ENCODE measurements at places on chromosomes 3 and 15. TPM values are rescaled to one million over a fixed set of nuclear protein-coding genes. Genes with fewer than 3 reads are reported as not detected.

Gene ALG1L2
- not detected for total RNA-seq

DNA sequence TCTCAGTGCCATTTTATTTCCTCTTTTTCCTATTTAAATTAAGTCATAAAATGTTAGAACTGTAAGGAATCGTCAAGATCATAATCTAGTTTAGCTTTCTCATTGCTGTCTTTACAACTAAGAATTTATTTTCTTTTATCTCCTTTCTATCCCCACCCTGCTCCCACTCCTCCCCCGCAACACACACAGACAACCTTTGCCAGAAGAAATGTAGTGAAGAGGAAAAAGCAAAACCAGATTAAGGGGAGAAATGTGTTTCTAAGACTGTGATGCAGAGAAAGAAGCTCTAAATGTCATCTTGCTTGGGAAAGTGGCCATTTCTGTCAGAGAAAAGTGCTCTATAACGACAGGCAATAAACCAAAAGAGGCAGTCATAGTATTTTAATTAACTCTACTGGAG lies 78.3 kb upstream of the MLF1 start:
- no peaks in the 10 kb centered on the region for H3K4me1 ChIP-seq
- no peak for DNase-seq
- H3K4me3 ChIP-seq: no peak overlapping the region
- H3K27me3 ChIP-seq: no peaks in the 10 kb centered on the region

- H3K36me3 ChIP-seq: no peaks in the 10 kb centered on the region
- peak; percentile 86 for DNase-seq
- peak overlapping the region; percentile 17 for H3K27ac ChIP-seq
These were observed 72.2 kb downstream of the SMAD6 start for GRCh38 chr15:66774001-66774814.

DNA sequence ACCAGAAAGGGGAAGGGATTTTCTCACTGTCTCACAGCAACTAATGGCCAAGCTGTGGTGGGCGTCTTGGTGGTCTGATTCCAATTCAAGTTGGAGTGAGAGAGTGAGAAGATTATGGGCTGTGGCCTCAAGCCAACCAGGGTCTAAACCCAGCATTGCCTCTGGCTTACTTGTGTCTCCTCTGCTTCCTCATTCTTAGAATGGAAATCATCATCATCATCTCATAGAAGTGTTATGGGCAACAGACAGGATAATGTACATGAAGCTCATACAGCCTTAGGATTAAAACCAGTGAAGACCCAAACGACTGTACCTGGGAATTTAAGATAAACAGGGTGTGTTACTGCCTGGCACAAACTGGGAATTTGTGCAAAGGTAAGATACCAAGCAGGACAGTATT lies 29.1 kb upstream of the IREB2 start:
- DNase-seq: no peak
- H3K4me1 ChIP-seq: no peaks in the 10 kb centered on the region
- no peaks in the 10 kb centered on the region for H3K27me3 ChIP-seq

DNA sequence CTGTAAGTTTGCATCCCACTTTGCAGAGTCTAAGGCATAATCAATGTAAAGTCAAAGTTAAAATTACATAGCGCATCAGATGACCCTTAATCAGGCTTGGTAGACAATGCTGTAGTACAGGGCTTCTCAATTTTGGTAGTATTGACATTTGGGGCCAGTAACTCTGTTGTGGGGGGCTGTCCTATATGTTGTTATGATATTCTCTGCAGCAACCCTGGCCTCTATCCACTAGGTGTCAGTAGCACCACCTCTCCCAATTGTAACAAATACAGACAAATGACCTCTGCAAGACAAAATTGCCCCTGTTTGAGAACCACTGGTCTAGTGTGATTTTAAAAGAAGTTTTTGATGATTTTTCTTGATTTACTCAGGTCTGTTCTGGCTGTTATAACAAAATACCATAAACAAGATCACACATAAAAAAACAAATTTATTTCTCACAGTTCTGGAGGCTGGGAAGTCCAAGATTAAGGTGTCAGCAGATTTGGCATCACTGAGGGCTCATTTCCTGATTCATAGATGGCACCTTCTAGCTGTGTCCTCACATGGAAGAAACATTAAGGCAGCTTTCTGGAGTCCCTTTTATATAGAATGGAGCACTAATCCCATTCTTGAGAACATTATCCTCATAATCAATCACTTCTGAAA lies 37.6 kb upstream of the SLC9A9 start:
- H3K4me1 ChIP-seq: no peaks in the 10 kb centered on the region
- peak; percentile 43 for DNase-seq
- no peaks in the 10 kb centered on the region for H3K36me3 ChIP-seq
- H3K27me3 ChIP-seq: no peaks in the 10 kb centered on the region
- no peak overlapping the region for H3K4me3 ChIP-seq

Gene IL1RAP
- 3.2 TPM for total RNA-seq

Gene LRTM1
- not detected for total RNA-seq

- H3K4me3 ChIP-seq: no peak overlapping the region
- no peaks in the 10 kb centered on the region for H3K27me3 ChIP-seq
- H3K27ac ChIP-seq: no peak overlapping the region
- H3K36me3 ChIP-seq: no peaks in the 10 kb centered on the region
- no peak for DNase-seq
These were observed 80.4 kb downstream of the IGF1R start for GRCh38 chr15:98728811-98729160.

DNA sequence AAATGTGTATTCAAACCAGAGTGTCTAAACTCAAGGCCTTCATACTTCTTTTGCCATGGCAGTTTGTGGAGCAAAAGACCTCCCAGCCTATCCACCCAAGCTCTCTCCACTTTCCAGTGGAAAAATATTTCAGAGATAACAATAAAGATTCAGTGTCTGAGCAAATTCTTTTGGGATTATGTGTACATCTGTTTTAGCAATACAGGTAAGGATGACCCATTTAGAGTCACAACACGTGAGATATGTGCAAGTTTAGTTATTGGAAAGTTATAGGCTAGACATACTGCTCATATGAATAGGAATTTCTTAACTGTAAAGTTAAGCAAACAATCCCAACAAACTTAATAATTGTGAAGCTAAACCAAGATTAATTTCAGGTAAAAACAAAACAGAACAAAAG lies 174.5 kb upstream of the LRIG1 start:
- no peak overlapping the region for H3K27ac ChIP-seq
- H3K4me3 ChIP-seq: no peak overlapping the region
- DNase-seq: no peak
- H3K36me3 ChIP-seq: no peaks in the 10 kb centered on the region

- no peak overlapping the region for H3K27ac ChIP-seq
- no peaks in the 10 kb centered on the region for H3K36me3 ChIP-seq
- H3K4me1 ChIP-seq: no peaks in the 10 kb centered on the region
- DNase-seq: no peak
These were observed 242.4 kb downstream of the RYR3 start for GRCh38 chr15:33553157-33553556.

- H3K36me3 ChIP-seq: no peaks in the 10 kb centered on the region
- H3K27me3 ChIP-seq: no peaks in the 10 kb centered on the region
- no peak for DNase-seq
These were observed 69.1 kb upstream of the CACNA2D3 start for GRCh38 chr3:54053211-54053610.

DNA sequence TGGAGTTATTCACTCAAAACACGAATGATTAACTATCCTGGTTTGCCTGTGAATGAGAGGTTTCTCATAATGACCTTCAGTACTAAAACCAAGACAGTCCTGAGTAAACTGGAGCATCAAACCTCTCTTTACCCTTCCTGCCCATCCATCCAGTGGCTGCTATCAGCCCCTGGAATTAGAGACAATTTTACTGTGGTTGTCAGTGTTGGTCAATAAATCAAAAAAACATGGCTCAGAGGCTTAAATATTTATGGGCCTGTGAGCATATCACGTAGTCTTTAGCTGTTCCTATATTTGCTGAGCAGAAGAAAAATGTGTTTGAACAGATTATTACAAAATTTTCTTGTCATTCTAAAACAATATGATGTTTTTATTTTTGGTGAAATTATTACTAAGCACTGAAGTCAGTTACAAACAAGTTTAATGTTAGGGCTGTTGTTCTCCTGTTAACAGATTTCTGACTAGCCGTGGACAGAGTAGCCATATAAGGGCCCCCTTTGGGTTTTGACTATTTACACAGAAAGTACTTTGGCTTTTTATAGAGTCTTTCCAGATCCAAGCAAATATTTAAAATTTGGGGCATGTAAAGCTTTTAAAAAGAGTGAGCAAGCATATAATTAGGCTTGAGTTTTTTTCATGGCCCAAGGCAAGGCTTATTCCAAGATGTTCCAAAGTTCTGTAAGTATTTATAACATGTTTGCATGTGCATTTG lies 580.9 kb downstream of the DIPK2A start:
- no peak for DNase-seq
- H3K4me1 ChIP-seq: no peaks in the 10 kb centered on the region
- H3K4me3 ChIP-seq: no peak overlapping the region

DNA sequence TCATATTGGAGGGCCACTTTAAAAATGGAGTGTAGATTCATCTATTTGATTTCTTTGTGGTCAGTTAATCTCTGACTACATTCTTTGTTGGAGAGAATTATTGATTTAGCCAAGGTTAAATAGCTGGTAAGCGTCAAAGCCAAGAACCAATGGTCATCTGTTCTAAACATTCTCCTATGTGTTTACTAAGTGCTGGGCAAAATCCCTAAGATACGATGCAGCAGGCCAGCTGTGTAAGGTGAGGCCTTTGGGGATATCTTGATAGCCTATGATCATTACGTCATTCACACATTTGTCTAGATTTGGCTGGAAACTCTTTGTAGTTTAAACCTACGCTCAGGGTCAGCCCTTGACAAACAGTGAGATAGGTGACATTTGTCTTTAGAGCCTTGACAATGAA lies 236.2 kb downstream of the NR1D2 start:
- H3K4me3 ChIP-seq: no peak overlapping the region
- no peaks in the 10 kb centered on the region for H3K27me3 ChIP-seq
- no peak overlapping the region for H3K27ac ChIP-seq
- no peaks in the 10 kb centered on the region for H3K36me3 ChIP-seq
- no peak for DNase-seq
- no peaks in the 10 kb centered on the region for H3K4me1 ChIP-seq

GRCh38 chr3:152396867-152397266 lies 128.1 kb downstream of the MBNL1 start:
- H3K27me3 ChIP-seq: no peaks in the 10 kb centered on the region
- H3K27ac ChIP-seq: no peak overlapping the region
- H3K36me3 ChIP-seq: no peaks in the 10 kb centered on the region

- no peak for DNase-seq
- H3K27me3 ChIP-seq: no peaks in the 10 kb centered on the region
- H3K4me1 ChIP-seq: peaks cover 12% of the 10 kb centered on the region
- no peaks in the 10 kb centered on the region for H3K36me3 ChIP-seq
- peak overlapping the region; percentile 94 for H3K4me3 ChIP-seq
These were observed 2.8 kb downstream of the TOP2B start for GRCh38 chr3:25661694-25662437.

Gene CPN2
- total RNA-seq: 1.4 TPM

Gene ADPRH
- 7.9 TPM for total RNA-seq

DNA sequence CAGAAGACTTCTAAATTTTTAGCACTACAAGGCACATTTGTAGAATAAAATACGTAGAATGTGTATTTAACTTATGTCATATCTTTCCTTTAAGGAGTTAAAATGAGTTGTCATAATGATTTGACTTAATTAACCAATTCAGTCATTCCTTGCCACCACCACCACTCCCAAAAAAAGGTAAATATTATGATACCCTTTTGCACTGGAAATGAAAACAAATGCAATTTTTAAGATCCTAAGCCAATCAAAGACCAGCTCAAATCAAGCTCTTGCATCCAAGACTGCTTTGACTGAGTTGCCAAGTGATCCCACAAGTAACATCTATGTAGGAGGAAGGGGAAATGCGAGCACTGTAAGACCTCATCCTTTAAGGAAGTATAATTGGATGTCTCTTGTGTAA lies 426.6 kb upstream of the ATP11B start:
- H3K36me3 ChIP-seq: no peaks in the 10 kb centered on the region
- H3K4me3 ChIP-seq: no peak overlapping the region
- no peak for DNase-seq

Gene ARRDC4
- total RNA-seq: 54.2 TPM

DNA sequence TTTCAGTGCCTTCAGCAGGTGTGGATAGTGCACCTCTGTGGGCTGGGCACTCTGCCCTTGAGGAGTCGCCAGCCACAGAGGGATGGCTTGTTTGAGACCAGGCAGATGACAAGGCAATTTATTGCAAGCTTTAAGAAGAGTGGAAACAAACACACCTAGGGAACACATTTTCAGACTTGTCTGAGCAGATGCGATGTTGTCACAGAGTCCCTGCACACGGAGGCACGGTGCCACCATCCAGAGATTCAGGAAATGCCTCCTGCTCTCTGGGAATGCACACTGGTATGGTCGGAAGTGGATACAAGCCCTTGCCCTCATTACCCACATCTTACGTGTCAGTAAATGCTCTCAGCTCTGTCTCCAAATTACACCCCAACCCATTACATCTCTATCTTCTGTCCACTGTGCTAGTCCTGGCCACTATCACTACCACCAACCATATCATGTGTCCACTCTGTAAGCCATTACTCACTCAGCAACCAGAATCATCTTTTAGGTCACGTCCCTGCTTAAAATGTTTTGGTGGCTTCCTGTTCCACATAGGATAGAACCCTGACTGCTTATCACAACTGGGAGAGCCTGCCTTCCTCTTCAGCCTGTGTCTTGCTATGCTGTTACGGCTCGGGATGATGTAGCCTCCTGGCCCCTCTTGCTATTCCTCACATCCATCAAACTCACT lies 196.9 kb downstream of the SLCO3A1 start:
- DNase-seq: no peak
- no peaks in the 10 kb centered on the region for H3K4me1 ChIP-seq
- no peak overlapping the region for H3K4me3 ChIP-seq
- H3K36me3 ChIP-seq: no peaks in the 10 kb centered on the region

DNA sequence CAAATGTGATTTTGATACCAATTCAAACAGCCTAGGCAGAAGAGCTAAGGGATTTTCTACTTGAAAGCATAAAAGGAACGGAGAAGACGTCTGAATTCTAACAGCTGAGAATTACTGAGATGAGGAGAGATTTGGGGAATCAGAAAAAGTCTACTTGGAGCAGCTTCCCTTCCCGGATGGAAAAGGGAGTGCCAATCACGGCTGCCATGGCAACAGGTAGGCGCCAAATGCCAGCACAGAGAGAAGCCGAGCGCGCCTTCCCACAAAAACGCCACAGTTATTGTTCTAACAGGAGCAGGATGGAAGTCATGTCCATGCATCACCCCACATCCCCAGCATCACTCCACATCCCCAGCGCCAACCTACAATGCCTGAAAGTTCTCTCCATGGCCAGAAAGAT lies 63.5 kb upstream of the PRR20G start:
- no peak for DNase-seq
- no peak overlapping the region for H3K4me3 ChIP-seq
- H3K27ac ChIP-seq: no peak overlapping the region
- H3K4me1 ChIP-seq: no peaks in the 10 kb centered on the region
- no peaks in the 10 kb centered on the region for H3K27me3 ChIP-seq

- no peak for DNase-seq
- no peaks in the 10 kb centered on the region for H3K27me3 ChIP-seq
- no peaks in the 10 kb centered on the region for H3K36me3 ChIP-seq
- no peak overlapping the region for H3K4me3 ChIP-seq
These were observed 77.2 kb downstream of the TP63 start for GRCh38 chr3:189708375-189708774.

- peaks cover 8% of the 10 kb centered on the region for H3K4me1 ChIP-seq
- no peak overlapping the region for H3K27ac ChIP-seq
- H3K27me3 ChIP-seq: no peaks in the 10 kb centered on the region
- DNase-seq: no peak
These were observed 28.4 kb downstream of the CPN2 start for GRCh38 chr3:194322678-194323211.
